ENCODE measurements at places on chromosomes 13 and 19.
A peak's percentile ranks its signal among the peaks of the same experiment; 100 is the strongest.

DNA sequence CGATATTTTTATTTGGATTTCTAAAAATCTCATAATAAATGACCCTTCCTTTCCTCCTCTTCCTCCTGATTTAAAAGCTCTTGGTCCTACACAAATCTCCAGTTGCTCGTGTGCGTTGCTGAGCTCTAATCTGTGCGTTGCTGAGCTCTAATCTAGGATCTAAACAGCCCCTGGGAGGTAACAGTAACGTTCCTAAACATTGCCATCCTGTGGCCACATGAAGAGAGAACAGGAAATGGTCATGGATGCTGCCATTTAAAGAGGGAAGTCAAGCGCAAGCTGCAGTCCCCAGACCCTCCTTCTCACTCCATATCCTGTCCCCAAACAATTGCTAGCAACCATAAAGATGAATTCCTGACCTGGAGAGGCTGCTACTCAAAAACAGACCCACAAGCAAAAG is 170.8 kb downstream of the NUFIP1 start:
- DNase-seq, result no peak

GRCh38 chr19:5314012-5314906 is 26.4 kb downstream of the PTPRS start:
- DNase-seq, result no peak

DNA sequence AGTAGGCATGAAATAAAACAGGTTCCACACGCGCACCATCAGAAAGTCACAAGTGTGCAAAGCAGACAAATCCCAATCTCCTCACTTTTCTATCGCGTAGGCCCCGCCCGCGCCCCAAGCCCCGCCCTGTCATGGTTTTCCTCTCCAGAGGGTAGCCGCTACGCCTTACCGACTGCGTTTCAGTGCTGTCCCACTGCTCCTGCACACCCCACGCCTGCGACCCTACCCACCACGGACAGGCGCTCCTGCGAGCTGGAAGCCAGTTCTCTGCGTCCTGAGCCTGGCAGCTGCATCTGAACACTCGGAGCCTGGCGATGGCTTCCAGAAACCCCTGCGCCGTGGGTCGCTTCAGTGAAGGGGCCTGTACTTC is 379 bp upstream of the ZNF470 start:
- DNase-seq, result peak; percentile 36

GRCh38 chr19:6238643-6239281 is 41.0 kb downstream of the MLLT1 start:
- DNase-seq, result no peak

- no peak for DNase-seq
Observed at GRCh38 chr13:52449331-52450011, 963 bp downstream of the VPS36 start.

DNA sequence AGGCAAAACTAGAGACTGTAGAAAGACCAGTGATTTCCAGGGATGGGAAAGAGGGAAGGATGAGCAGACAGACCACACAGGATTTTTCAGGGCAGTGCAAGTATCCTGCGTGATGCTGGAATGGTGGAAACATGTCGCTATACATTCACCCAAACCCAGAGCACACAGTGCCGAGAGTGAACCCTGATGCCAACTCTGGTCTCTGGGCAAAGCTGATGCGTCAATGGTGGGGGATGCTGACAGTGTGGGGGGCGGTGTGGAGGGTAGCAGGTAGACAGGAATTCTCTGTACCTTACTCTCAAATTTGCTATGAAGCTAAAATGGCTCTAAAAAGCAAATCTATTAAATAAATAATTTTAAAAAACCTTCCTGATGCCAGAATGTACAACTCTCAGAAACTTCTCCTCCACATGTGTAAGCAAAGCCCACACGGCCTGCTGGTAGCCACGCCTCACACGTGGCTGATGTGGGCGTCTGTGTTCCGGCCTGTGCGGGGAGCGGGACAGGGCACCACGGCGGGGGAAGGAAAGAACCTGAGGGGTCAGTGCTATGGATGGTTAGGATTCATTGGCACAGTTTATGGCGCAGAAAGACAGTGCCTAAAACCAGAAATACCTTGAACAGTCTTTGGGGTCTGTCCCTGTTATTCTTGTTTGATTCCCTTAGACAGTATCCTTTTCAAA is 23.9 kb downstream of the CARS2 start:
- DNase-seq, result no peak

All from hepatic stellate cell (primary cell).